ENCODE measurements at places on chromosomes 4 and X. TPM values are rescaled to one million over a fixed set of nuclear protein-coding genes. Genes with fewer than 3 reads are reported as not detected.
A peak's percentile ranks its signal among the peaks of the same experiment; 100 is the strongest.

The MORC4 gene
- 21.2 TPM for total RNA-seq

- no peak for DNase-seq
Observed at GRCh38 chr4:62377700-62378099, 1177.6 kb downstream of the ADGRL3 start.

- DNase-seq: no peak
Observed at GRCh38 chrX:41655631-41656030, 33.1 kb upstream of the GPR34 start.

DNA sequence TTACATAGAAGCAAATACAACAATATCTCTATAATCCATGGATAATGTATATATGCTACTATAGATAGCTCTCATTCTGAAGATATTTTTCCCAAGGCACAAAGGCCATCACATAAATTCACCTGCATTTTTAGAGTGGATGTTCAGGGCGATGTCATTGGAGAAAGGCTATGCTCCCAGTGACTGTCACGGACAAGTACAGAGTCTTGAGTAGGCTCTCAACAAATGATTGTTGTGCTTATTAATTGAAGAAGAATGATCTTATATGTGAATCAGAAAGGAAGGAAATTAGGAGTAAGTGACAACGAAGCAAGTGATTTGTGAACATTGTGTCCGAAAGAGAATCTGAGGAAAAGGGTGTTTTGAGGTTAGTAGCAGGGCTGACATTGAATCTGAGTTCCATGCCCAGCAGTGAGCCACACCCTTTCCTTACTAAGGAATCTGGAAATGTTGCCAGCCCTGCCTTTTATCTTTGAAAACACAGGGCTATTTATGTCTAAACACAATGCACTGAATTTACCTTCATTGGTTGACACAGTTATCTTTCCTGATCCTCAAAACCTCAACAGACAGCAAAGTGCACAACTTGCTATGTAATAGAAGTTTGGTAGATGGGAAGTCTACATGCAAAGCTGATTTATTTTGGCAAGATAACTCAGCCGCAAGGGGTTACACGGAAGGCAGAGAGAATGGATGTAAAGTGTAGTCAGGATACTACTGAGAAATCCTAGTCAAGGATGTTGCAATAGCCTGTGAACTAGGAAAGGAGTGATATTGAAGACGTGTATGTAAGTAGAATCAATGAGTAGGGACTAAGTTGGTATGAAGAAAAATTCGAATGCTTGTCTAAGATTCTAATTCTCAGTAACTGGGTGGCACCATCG is 50.4 kb downstream of the SORBS2 start:
- no peak for DNase-seq

DNA sequence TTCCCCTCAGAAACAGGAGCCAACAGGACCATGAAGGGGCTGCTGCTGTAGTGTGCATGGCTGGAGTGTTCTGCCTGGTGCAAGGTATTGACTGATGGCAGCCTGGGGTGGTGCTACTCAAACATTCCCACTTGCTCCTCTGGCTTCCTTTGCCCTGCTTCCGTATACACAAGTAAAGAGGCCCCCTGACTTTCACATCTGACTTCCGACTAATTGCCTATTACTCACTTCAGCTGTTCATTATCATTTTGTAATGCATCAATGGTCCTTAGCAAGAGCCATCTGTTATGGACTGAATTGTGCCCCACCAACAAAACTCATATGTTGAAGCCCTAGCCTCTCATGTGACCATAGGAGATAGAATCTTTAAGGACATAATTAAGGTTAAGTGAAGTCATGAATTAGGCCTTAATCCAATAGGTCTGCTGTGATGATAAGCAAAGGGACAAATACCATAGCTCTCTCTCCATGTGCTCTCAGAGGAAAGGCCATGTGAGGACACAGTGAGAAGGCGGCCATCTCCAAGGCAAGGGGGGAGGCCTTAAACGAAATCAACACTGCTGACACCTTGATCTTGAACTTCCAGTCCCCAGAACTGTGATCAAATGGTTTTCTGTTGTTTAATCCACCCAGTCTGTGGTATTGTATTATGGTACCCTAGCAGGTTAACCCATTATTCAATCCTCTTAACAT is 122.5 kb upstream of the CLNK start:
- DNase-seq: no peak

The MAGEB4 gene
- total RNA-seq: not detected

The VEGFD gene
- 0.90 TPM for total RNA-seq

GRCh38 chr4:89998469-89999011 is 103.9 kb downstream of the MMRN1 start:
- no peak for DNase-seq

DNA sequence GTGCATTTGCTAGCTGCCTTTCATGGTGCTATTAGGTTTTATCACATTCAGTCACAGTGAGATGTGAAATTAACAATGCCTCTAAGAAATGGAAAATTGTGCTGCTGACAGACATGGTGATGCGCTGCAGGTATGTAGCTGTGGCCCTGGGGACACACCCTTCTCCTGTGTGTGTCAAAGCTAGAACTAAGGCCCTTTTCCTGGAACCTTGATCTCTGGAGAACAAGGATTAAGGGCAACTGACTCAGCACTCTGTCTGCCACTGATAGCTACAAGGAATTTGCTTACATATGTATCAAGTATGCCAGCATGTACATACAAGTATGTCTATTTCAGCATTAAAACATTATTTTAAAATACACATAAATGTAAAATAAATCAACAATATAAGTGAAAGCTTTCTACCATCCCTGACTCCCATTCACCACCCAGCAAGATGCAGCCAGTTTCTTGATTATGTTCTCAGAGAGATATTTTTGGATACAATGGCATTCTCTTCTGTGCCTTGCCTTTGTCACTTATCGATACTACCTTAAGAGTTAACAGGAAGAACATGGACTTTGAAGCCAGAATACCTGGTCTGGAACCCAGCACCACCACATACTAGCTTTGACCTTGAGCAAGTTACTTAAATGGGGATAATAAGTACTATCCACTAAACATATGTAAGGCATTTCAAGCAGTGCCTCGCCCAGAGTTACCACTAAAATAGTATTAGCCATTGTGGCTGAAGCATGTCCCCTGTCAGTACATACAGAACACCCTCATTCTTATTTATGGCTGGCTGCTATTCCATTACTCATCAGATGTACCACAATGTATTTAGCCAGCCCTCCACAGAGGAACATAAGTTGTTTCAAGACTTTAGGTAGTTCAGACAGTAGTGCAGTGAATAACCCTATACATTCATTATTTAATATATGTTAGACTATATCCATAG is 68.5 kb downstream of the NPNT start:
- no peak for DNase-seq

The ARHGAP36 gene
- not detected for total RNA-seq

DNA sequence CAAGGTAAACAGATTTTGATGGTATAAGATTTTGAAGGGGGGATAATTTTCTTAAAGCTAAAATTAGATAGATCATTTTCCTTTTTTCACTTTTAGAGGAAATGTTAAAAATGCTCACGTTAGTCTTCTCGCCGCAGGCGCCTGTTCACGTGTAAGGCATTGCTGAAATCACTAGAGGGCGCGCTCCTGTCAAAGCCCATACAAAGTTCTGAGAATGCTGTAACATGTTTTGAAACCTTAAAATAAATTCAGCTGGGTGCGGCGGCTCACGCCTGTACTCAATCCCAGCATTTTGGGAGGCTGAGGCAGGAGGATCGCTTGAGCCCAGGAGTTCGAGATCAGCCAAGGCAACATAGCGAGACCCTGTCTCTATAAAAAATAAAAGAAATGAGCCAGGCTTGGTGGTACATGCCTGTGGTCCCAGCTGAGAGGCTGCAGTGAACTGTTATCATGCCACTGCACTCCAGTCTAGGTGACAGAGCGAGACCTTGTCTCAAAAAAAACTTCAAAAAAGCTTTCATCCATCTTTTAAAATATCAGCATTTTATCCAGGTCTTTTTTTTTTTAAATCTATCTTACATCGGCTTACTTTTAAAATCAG is 138.0 kb downstream of the RBMX2 start:
- peak; percentile 57 for DNase-seq

GRCh38 chrX:107541244-107541643 is 87.1 kb upstream of the PRPS1 start:
- no peak for DNase-seq

GRCh38 chrX:147602176-147602696 is 309.5 kb upstream of the FMR1 start:
- peak; percentile 1 for DNase-seq

- DNase-seq: no peak
Observed at GRCh38 chrX:150014525-150014924, 76.2 kb upstream of the EOLA2 start.

DNA sequence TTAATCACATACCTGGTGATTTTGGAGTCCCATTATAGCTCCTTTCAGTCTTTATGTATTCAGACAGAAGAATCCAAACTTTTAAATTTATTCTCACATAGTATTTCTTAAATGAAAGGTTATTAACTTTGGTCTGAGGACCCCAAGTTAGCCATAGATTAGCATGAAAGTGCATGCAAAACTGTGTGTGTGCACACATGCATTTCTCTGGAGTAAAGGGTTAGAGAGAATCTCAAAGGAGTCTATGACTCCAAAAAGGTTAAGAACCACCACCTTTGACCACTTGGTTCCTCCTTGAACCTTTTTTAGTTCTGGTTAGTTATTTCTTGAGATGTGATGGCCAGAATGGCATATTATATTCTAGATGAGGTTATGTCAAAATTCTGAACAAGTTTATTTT is 102.0 kb downstream of the MGST2 start:
- no peak for DNase-seq

DNA sequence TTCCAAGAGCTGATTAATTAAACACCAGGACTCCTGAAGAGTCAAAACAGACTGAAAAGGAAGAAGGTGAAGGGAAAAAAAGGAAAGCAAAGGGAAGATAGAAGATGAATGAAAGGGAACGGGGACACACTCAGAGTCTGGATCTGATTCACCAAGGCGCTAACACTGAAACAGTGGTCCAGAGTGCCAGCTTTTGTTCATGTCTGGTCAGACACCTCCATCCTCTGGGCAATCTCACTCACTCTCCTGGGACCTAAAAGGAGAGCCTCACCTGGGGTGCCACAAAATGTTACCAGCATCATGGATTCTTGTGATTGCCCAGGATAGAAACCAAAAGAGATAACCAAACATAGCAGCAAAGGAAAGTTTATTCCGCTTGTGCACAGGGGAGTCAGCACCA is 120.3 kb upstream of the AFF2 start:
- no peak for DNase-seq

GRCh38 chrX:3697701-3698279 is 15.7 kb downstream of the PRKX start:
- peak; percentile 38 for DNase-seq

The CD38 gene
- total RNA-seq: not detected

The MBTPS2 gene
- total RNA-seq: 23.2 TPM

DNA sequence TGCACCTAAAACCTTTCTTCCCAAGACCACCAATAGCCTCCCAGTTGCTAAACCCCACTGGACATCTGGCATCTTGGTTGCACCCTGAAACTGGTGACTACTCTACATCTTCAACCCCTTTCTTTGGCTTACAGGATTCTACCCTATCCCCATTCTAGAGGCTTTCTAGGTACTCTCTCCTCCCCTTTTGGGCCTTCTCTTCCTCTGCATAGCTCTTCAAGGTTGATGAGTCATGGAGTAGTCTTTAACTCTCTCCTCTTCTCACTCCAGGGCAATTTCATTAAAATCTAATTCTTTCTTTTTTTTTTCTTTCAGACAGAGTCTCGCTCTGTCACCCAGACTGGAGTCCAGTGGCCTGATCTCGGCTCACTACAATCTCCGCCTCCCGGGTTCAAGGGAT is 16.8 kb downstream of the APOO start:
- no peak for DNase-seq

DNA sequence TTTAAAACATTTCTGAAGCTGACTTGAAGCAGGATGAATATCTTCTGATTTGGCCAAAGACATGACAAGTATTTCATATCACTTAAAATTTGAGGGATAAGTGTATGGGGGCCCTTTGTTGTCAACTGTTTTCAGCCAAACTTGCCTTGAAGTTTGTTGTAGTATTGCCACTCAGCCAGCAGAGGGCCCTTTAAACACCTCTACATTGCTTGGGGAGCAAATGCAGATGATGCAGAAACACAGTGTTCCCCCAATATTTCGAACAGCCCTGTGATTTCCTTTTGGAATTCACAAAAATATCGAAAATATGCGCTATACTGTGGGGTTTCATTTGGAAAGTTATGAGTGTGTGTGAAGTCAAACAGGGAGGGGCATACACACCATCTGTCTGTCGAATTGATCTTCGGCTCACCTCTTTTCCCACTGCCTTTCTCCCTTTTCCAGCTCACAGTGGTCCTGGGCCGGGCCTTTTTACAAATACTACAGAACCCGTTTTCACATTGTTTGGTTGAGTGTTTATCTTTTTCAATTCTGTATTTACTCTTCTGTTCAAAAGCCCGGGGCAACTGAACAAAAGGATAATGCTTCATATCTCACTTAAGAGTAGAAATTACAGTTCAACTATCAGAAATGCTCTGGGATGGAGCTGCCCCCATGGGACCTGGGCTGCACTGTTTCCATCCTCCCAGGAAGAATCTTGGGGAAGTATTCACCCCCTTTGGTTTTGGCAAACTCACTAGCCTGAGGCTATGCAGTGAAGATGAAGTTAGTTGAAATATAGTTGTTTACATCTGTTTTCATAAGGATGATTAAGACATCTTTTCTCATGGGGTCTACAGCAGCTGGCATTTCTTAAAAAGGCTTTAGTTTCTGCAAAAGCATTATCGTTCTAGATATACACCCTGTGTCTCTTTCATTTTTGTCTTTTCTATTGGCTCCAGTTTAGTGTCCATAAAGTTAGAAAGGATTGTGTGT is 137.6 kb downstream of the EGF start:
- peak; percentile 59 for DNase-seq

The SSR4 gene
- total RNA-seq: 214 TPM

- peak; percentile 14 for DNase-seq
Observed at GRCh38 chr4:149961876-149962597, 116.2 kb upstream of the DCLK2 start.

DNA sequence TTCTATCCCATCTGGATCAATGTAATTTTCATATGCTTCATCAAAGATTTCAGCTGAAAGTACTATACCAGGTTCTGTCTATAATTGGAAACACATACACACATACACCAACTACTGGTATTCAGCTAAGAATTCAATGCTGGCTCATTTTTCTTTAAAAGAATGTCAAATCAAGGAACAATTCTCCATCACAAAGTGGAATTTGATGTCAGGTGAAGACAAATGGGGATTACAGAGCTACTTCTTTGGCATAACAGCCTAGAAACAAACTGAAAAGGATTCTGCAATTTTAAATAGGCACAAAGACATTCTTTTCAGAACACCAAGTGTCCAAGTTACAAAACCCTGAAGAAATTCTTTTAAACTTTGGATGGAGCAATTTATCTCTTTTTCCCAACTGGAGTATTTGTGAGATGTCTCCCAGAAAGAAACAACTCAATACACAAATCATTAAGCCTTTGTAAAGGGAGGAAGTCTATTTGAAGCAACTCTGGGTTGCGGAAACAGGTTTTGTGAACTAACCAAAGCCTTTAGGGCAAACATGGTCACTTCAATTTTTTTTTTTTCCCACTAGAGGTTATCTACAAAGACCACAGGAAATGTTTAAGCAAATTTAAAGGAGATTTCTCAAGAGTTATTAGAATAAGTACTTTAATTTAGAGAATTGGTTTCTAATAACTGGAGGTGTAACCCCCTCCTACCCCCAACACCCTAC is 1.9 kb upstream of the FAM9C start:
- no peak for DNase-seq

The ARHGAP6 gene
- not detected for total RNA-seq

- no peak for DNase-seq
Observed at GRCh38 chr4:152112887-152113286, 352.1 kb upstream of the GATB start.

Data from A673 (cell line).